ENCODE measurements at places on chromosomes 2 and 18.
A peak's percentile ranks its signal among the peaks of the same experiment; 100 is the strongest.

GRCh38 chr2:217666338-217666737 is 336.5 kb downstream of the TNS1 start:
- no peaks in the 10 kb centered on the region for H3K4me1 ChIP-seq
- no peak overlapping the region for H3K27ac ChIP-seq
- H3K27me3 ChIP-seq = no peaks in the 10 kb centered on the region
- DNase-seq = no peak
- no peaks in the 10 kb centered on the region for H3K36me3 ChIP-seq
- no peak overlapping the region for H3K4me3 ChIP-seq

DNA sequence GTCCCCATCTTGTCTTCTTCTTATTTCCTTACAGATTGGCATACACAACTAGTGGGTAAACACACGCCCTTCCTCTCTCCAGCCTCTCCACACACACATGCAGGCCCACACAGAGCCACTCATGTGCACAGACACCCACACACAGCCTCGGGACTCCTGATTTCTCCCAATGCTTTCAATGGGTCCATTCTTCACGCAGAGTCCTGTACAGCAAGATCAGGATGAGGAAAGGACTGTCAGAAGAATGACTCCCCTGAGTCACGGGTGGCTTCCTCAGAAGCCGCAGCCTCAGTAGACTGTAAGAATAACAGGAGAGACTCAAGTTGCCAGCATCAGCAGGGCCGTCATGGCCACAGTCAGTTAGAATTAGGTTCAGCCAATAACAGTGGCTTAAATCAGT is 109.1 kb upstream of the GLI2 start:
- H3K36me3 ChIP-seq = no peaks in the 10 kb centered on the region
- no peak overlapping the region for H3K4me3 ChIP-seq
- no peaks in the 10 kb centered on the region for H3K27me3 ChIP-seq
- H3K27ac ChIP-seq = peak overlapping the region; percentile 53
- H3K4me1 ChIP-seq = no peaks in the 10 kb centered on the region

- no peaks in the 10 kb centered on the region for H3K27me3 ChIP-seq
- H3K27ac ChIP-seq = peak overlapping the region; percentile 69
- H3K4me1 ChIP-seq = no peaks in the 10 kb centered on the region
- no peaks in the 10 kb centered on the region for H3K36me3 ChIP-seq
- no peak for DNase-seq
Observed at GRCh38 chr2:161077367-161078210, 82.6 kb upstream of the TANK start.

DNA sequence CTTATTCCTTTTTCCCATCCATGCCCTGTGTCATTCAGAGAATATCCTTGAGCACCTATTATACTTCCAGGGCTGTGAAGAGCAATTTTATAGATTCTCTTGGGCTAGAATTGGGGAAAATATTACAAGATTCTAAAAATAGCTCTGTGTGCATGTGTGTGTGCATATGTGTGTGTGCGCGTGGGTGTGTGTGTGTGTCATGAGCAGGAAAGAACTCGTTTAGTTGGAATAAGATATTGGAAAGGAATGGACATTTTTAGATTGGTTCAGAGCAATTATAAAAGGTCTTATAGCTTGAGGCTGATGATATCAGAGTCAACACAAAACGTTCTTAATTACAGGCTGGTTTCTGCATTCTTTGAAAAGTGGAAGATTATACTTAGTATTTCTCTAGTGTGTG is 212.1 kb upstream of the COPS8 start:
- peaks cover 40% of the 10 kb centered on the region for H3K4me1 ChIP-seq
- H3K27me3 ChIP-seq = peaks cover 3% of the 10 kb centered on the region
- H3K4me3 ChIP-seq = no peak overlapping the region
- H3K27ac ChIP-seq = no peak overlapping the region
- DNase-seq = no peak

- H3K36me3 ChIP-seq = no peaks in the 10 kb centered on the region
- no peak for DNase-seq
- H3K4me1 ChIP-seq = no peaks in the 10 kb centered on the region
- no peak overlapping the region for H3K27ac ChIP-seq
- H3K27me3 ChIP-seq = no peaks in the 10 kb centered on the region
- H3K4me3 ChIP-seq = no peak overlapping the region
Observed at GRCh38 chr18:33828949-33829348, 250.9 kb downstream of the ASXL3 start.

DNA sequence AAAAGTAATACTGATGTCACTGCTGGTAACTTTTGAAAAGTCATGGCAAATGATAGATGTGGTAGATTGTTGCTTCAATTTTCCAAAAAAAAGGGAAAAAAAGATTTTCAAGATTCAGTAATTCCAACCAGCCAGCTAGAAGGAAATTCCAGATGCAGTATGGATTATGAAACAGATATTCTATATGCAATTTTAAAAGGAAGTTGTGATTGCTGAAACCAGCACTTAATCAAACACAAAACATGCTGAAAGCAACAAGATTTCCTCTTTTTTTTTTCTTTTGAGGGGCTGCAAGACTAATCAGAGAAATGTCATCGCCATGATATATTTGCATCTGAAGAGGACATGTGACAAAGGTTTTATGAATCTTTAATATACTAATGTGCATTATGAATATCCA is 5.1 kb upstream of the HNMT start:
- peaks cover 8% of the 10 kb centered on the region for H3K4me1 ChIP-seq
- no peak overlapping the region for H3K4me3 ChIP-seq
- H3K27ac ChIP-seq = peak overlapping the region; percentile 69
- H3K27me3 ChIP-seq = no peaks in the 10 kb centered on the region
- no peaks in the 10 kb centered on the region for H3K36me3 ChIP-seq

GRCh38 chr2:195531754-195532153 is 125.3 kb upstream of the SLC39A10 start:
- H3K4me3 ChIP-seq = no peak overlapping the region
- no peaks in the 10 kb centered on the region for H3K27me3 ChIP-seq
- peaks cover 46% of the 10 kb centered on the region for H3K4me1 ChIP-seq
- no peak overlapping the region for H3K27ac ChIP-seq
- no peaks in the 10 kb centered on the region for H3K36me3 ChIP-seq
- no peak for DNase-seq

DNA sequence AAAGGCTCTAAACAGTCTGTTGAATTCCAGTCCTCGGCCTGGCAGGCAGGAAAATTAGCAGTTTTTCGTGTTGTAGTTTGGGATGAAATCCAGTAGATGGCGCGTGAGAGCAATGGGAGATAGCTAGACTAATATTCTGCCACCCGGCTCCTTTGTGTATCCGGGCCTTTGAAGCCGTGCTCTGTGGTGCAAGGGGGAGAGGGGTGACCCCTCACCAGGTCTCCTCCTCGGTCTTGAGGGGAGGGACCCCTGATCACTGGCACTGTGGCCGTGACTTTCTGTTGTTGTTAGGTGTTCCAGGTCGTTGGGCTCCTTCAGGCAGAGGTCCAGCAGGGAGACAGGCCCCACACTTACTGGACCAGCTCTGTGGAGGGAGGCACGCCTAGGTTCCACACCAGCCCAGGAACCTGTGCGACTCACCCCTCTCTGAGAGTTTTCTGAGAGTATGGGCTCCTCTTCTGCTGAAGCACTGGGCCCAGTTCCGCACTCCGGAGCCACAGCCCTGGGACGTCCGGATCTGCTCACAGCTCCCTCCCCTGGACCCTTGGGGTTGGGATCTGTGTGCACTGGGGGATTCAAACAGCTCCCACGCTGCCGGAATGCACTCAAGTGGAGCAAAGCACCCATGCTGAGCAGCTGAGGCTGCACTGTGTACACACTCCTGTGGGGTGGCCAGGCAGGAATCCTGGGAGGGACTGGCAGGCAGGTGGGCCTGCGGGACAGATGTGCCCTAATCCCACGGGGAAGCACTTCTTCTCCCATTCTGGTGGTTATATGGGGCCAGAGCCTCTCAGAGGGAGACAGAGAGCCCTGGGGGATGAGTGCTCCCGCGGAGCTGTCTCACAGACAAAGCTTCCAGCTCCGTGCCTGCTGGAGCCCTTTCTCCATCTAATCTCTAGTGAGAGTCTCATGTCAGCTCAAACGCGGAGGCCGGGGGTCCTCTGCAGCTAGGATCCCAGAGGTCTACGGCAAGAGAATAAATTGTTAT is 8.8 kb downstream of the GKN2 start:
- H3K4me3 ChIP-seq = no peak overlapping the region
- H3K27me3 ChIP-seq = no peaks in the 10 kb centered on the region
- peaks cover 9% of the 10 kb centered on the region for H3K36me3 ChIP-seq
- H3K4me1 ChIP-seq = no peaks in the 10 kb centered on the region
- no peak overlapping the region for H3K27ac ChIP-seq

GRCh38 chr18:36130039-36130831 is 536 bp downstream of the ELP2 start:
- H3K4me1 ChIP-seq = peaks cover 39% of the 10 kb centered on the region
- DNase-seq = no peak
- H3K4me3 ChIP-seq = peak overlapping the region; percentile 69
- H3K36me3 ChIP-seq = peaks cover 5% of the 10 kb centered on the region
- H3K27me3 ChIP-seq = no peaks in the 10 kb centered on the region

DNA sequence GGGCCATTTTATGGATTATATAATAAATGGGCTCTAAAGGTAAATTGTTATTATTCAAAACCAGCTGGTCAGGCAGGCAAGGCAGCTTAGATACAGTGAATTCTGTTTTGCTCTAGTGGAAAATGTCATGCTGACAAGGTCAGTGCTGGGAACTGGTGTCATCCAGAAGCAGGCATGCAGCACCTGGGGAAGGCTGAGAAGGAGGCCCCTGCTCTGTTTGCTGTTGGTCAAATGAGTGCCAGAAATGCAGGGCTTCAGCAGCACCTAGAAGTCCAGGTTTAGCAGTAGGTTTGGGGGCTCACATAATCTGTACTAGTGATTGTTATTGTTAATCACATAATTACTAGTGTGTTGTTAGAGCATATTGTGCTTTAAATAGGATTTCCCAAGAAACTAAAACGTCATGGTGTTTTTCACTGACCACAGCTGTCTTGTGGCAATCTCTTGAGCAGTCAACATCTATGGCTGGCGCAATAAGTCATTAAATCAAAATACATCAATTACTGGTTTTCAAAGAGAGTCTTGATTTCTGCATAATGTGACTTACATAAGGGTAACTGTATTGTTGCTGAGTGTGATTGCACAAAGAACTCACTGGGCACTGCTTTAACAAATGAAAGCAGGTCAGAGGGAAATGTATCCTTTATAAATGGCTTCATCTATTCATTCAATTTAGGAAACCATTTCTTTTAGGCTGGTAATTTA is 99.1 kb downstream of the MYO3B start:
- no peaks in the 10 kb centered on the region for H3K27me3 ChIP-seq
- no peak overlapping the region for H3K4me3 ChIP-seq
- H3K4me1 ChIP-seq = no peaks in the 10 kb centered on the region
- DNase-seq = no peak
- no peak overlapping the region for H3K27ac ChIP-seq

DNA sequence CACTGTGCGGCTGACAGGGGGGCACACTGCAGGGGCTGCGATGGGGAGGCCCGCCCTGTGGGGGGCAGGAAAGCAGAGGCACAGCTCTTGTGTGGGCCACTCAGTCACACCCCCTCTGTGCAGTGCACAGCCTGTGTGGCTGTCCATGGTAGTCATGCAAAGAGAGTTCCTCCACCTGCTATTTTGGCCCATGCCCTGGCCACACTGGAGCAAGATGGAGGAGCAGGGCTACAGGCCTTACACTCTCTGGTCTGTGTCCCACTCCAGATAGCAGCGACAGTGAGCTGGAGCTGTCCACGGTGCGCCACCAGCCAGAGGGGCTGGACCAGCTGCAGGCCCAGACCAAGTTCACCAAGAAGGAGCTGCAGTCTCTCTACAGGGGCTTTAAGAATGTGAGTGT is 28.5 kb upstream of the FAHD2A start:
- no peak overlapping the region for H3K4me3 ChIP-seq
- H3K36me3 ChIP-seq = no peaks in the 10 kb centered on the region
- H3K27ac ChIP-seq = no peak overlapping the region
- no peak for DNase-seq
- no peaks in the 10 kb centered on the region for H3K4me1 ChIP-seq

DNA sequence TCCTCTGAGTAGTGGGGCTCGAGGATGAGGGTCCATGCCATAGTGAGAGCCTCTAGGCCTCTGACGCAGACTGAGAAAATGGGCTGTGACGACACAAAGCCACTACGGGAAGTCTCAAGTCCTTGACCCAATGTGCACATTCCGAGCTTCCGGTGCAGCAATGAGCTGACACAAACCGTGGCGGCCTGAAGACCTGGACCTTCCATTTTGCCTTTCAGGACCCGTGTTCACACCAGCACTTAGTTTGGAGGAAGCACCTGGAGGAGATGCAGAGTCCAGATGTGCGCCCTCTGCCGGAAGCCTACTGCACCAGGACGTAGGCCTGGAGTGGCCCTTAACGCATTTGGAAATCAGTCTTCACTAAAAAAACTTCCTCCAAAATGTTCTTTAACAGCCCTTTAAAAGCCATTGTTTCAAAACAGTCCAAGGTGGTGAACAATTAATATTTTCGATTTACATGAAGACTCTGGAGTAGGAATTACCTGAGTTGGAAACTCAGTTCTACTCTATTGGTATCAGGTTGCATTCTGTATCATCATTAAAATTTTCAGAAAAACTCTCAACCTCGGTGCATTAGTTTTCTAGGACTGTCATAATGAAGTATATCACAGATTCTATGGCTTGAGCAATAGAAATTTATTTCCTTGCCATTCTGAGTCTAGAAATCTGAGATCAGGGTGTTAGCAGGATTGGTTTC is 33.9 kb downstream of the BMP10 start:
- H3K27me3 ChIP-seq = no peaks in the 10 kb centered on the region
- DNase-seq = peak; percentile 92
- no peak overlapping the region for H3K4me3 ChIP-seq

DNA sequence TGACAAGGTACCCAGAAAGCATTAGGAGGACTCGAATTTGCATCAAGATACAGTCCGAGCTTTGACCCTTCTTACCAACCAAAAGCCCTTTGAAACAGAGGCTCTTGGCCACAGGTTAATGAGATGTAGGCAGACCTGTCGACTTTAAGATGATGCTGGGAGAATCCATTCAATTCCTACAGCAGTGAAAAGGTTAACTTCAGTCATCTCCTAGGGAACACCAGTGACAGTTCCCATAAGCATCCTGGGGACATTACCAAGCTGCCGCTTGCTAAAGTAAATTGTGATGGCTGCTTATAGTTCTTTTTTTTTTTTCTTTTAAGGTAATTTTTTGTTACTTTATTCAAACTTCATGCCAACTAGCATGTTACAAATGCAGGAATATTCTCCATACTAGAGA is 379.3 kb downstream of the SOX11 start:
- no peak overlapping the region for H3K27ac ChIP-seq
- H3K36me3 ChIP-seq = no peaks in the 10 kb centered on the region
- H3K4me3 ChIP-seq = no peak overlapping the region

GRCh38 chr2:77034445-77034844 is 487.7 kb downstream of the LRRTM4 start:
- DNase-seq = no peak
- no peak overlapping the region for H3K27ac ChIP-seq
- H3K36me3 ChIP-seq = no peaks in the 10 kb centered on the region
- no peaks in the 10 kb centered on the region for H3K4me1 ChIP-seq

GRCh38 chr2:224724331-224724730 is 8.2 kb upstream of the CCDC195 start:
- H3K27me3 ChIP-seq = no peaks in the 10 kb centered on the region
- H3K4me3 ChIP-seq = no peak overlapping the region

All from left lung (tissue), 14 donors.